ENCODE measurements at places on chromosomes 3 and 15.

- DNase-seq: no peak
Measured at GRCh38 chr15:71010997-71011396, 104.3 kb upstream of the THSD4 start.

DNA sequence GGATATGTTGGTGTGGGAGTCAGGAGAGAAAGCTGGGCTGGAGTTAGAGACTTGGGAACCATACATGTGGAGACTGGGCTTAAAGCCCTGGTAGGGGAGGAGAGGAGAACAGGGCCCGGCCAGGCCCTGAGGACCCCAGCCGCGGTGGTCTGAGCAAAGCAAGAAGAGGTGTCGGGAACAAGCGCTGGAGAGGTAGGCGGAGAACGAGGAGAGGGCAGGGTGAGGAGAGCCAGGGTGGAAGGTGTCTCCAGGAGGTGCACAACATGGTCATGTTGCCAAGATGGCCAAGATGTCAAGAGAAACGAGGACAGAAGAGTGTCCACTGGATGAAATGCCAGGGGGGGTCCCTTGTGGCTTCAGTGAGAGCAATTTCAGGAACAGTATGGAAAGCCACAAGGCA, 5.5 kb downstream of the CHAC1 start:
- DNase-seq: no peak

- no peak for DNase-seq
Measured at GRCh38 chr3:194654443-194654842, 17.5 kb downstream of the LSG1 start.

DNA sequence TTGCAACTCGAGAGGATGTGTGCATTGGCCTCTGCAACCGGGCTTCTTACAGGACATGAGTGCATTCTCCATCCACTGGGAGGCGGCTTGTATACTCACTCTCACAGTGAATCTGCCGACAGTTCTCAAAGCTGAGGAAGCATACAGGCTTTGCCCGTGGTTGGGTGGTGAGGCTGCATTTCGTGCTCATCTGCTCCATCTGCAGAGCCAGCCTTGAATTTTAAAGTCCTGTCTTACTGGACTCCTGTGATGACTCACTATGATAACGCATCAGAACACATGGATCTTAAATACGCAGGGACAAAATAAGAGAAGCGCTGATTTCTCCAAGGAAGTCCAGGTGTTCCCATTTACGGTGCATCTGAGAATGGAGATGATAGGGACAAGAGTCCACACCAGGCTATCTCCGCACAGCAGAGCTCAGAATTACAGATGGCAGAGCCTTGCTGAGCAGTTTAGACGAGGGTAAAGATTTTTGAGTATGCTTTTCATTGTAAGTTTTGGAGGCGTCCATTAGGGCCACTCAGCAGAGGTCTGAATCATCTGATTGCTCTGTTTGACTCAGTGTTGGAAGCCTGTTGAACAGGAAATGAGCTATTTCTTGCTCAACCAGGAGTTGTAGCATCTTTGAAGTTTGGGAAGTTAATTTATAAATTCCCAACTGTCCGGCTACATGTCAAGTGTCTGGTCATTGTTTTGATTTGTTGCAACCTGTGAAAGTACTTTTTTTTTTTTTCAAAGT, 87.1 kb downstream of the GABRG3 start:
- peak; percentile 36 for DNase-seq

DNA sequence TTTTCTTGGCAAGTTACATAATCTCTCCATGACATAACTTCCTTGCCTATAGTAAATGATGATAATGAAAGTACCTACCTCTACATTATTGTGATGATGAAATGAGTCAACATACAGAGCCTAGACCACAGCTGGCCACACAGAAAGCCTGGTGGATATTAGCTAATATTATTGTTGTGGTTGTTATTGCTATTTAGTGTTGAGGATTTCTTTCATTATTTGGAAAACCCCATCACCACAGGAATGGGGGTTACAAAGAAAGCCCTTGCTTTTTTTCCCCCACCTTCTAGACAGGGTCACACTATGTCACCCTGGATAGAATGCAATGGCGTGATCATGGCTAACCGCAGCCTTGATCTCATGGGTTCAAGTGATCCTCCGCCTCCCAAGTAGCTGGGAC, 125.0 kb downstream of the PDZRN3 start:
- no peak for DNase-seq

GRCh38 chr15:35321926-35322325, 224.0 kb downstream of the DPH6 start:
- DNase-seq: no peak

DNA sequence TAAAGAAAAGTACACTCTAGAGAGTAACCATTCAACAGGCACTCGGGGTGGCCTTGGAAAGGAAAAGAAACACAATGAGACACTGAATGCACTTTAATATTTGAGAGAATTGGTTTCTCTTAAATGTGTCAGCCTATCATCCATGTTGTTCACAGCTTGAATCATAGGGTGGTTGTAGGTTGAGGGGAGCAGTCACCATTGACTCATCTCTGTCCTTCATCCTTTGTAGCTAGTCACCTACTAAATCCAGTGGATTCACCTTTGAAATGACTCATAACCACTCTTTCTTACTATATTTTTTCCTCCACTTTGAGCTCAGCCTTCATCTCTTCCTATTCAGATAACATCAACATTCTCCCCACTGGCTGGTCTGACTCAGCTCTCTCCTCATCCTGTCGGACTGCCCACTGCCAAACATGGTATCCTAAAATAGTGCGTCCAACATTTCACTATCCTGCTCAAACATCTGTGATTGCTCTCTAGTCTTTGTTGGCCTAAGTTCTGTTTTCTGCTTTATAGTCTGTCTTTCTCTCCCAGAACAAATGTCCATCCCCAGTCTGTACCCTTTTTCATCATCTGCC, 182.7 kb upstream of the GADL1 start:
- peak; percentile 27 for DNase-seq

GRCh38 chr3:168620854-168621253, 525.1 kb upstream of the GOLIM4 start:
- DNase-seq: peak; percentile 0

DNA sequence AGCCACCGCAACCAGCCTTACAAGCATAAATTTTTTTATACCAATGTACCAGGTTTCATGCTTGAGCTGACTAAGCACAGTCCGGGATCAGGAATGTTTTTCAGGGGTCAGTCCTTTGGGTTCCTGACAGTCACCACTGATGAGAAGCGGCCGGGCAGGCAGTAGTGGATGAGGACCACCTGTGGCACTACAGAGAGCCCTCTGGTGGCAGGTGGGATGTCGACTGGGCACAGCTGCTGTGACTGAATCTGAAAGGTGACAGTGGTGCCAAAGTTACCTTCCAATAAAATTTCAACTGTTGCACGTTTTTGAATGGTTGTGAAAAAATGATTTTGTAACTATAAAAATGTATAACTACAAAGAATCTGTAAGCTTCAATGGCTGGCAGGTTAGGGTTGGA, 34.0 kb downstream of the TPRA1 start:
- no peak for DNase-seq

DNA sequence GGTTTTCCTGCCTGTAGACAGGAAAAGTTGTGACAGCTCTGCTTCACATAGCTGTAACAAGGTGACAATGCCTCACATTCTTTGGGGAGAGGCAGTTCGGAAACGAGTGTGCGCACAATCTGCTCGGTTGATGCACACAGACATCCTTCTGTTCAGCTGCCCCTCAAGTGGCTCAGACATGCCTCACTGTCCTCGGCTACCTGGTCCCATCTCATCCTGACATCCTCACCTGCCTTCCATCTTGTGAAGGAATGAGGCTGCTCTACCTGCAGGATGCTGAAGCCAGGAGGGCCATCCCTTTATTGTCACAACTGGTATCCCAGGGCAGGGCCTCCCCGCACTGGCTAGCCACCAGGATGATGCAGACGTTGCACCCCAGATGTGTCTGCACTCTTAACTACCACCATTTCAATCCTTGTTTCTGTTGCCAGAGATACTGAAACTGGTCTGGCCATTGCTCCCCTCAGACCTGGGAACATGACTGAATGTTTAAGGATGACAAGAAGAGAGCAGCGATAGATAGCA, 19.4 kb downstream of the SRPRB start:
- no peak for DNase-seq
